Testis (tissue), 5 donors: ENCODE measurements at places on chromosomes 12 and 14. TPM values are rescaled to one million over a fixed set of nuclear protein-coding genes. Genes with fewer than 3 reads are reported as not detected.

- H3K36me3 ChIP-seq = no peaks in the 10 kb centered on the region
- no peak overlapping the region for H3K4me3 ChIP-seq
- no peak overlapping the region for H3K27ac ChIP-seq
- H3K4me1 ChIP-seq = peaks cover 3% of the 10 kb centered on the region
Observed at GRCh38 chr14:65223636-65224035, 121.3 kb upstream of the MAX start.

GRCh38 chr12:21910657-21911056 is 30.6 kb downstream of the ABCC9 start:
- no peak for DNase-seq
- no peak overlapping the region for H3K4me3 ChIP-seq
- no peaks in the 10 kb centered on the region for H3K27me3 ChIP-seq
- H3K4me1 ChIP-seq = no peaks in the 10 kb centered on the region
- H3K27ac ChIP-seq = no peak overlapping the region

DNA sequence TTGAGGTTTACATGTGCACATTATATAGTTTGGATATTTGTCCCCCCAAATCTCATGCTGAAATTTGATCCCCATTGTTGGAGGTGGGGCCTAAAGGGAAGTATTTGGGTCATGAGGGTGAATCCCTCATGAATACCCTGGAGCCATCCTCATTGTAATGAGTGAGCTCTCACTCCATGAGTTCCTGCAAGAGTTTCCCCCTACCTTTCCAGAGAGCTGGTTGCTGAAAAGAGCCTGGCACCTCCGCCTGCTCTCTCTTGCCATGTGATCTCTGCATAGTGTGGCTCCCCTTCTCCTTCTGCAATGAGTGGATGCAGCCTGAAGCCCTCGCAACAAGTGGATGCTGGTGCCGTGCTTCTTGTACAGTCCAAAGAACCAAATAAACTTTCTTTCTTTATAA is 234.3 kb upstream of the DIO2 start:
- H3K27me3 ChIP-seq = no peaks in the 10 kb centered on the region
- H3K4me3 ChIP-seq = no peak overlapping the region
- no peaks in the 10 kb centered on the region for H3K36me3 ChIP-seq
- H3K4me1 ChIP-seq = no peaks in the 10 kb centered on the region

- no peaks in the 10 kb centered on the region for H3K27me3 ChIP-seq
- H3K36me3 ChIP-seq = no peaks in the 10 kb centered on the region
- H3K4me1 ChIP-seq = no peaks in the 10 kb centered on the region
- DNase-seq = no peak
Observed at GRCh38 chr12:86748894-86749293, 492.7 kb upstream of the MGAT4C start.

TPH2 gene
- total RNA-seq = 2.2 TPM
